Panc1 (cell line): ENCODE measurements at places on chromosomes 12 and 14. TPM values are rescaled to one million over a fixed set of nuclear protein-coding genes. Genes with fewer than 3 reads are reported as not detected.

DNA sequence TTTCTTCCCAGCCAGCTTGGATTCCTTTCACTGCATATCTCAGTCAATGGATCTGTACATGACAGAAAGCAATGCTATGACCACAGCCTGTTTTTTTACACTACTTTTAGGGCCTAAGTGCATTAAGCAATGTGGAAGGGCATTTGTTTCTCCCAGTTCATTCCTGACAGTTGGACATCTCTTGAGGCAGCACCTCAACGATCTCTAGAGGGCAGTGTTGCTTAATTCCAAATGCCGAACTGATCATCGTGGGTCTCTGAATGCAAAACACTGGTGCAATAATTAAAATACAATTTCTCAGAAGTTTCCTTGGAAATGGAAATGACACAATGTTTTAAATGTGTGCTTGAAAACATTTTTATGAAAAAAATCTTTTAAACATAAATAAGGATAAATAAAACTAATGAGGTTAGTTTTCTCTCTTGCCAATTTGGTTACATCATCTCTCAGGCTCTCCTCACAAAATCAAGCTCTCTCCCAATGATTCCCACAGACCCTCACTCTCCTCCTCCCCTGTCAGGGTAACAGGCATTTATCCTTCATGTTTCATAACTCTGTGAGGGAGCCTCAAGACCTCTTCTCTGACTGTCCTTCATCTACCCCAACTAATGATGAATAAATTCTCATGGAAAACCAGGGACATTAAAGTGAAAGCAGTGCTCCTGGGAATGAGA, 192.4 kb upstream of the SLC16A7 start:
- peak; percentile 52 for DNase-seq

DNA sequence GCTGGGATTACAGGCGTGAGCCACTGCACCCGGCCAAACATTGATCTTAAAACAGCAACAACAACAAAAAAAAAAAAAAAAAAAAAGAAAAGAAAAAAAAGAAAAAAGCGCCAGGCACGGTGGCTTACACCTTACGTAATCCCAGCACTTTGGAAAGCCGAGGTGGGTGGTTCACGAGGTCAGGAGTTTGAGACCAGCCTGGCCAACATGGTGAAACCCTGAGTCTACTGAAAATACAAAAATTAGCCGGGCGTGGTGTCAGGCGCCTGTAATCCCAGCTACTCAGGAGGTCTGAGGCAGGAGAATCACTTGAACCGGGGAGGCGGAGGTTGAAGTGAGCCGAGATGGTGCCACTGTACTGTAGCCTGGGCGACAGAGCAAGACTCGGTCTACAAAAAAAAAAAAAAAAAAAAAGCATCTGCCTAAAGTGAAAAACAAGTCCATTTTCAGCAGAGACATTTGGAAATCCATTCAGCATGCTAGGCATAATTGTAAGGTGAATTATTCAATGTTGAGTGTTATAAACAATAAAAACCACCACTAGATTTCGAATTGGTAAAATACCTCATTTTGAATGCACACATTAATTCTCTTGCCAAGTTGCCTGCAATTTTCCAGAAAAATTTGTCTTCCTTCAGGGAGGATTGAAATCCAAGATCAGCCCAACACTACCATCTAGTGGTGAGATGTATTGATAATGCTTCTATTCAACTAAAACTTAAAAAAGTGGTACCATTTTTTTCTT, 8.0 kb upstream of the CERS5 start:
- peak; percentile 53 for DNase-seq

DNA sequence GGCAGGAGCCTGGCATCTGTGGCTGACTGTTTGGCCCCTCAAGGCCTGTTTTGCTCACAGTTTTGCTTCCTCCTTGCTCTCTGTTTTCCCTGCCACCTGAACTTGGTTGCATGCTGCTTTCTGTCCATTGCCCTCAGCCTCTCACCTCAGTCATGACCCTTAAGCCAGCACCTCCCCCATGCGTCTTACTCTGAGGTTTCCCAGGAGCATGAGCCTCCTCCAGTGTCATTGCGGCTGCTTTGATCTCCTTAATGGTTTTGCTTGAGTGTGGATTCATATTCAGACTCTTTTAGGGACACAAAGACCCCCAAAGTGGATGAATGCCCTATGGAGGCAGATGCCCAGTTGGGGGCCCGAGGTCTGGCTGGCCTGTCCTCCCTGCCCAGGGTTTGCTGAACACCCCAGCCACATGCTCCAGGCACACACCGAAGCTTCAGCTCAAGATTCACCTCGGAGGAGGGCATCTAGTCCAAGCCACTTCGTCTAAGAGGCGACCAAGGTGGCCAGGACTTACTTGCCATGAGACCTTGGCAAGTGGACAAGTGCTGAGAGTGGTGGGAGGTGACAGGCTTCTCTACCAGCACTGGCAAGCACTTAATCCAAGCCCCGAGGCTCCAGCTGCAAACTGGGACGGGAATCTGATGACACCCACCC, 95.4 kb upstream of the DIO3 start:
- no peak for DNase-seq

DNA sequence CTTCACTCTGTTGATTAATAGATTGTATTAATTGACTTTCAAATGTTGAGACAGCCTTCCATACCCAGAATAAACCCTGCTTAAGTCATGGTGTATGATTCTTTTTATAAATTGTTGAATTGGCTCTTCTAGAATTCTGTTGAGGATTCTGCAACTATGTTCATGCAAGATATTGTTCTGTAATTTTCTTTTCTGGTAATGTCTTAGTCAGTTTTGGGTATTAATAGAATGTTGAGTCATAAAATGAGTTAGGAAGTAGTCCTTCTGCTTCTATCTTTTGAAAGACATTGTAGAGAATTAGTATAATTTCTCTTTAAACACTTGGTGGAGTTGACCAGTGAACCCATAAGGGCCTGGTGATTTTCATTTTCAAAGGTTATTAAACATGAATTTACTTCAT, 958.9 kb downstream of the LRFN5 start:
- no peak for DNase-seq

DNA sequence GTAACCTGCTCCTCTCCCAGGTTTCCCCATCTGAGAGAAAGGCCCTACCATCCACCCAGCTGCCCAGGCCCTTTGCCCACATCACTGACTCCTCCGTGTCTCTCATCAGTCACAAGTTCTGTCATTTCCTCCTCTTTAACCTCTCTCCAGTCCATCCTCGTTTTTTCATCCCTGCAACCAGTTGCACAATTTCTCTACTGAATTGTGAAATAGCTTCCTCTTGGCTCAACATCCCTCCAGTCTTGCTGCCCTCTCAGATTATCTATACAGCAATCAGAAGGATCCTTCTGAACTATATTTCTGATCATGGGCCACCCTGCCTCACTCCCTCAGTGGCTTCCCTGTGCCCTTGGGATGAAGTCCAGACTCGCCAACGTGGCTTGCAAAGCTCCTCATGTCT, 6.8 kb downstream of the FAM161B start:
- DNase-seq, result no peak

- no peak for DNase-seq
These were observed 101.8 kb downstream of the CMKLR1 start for GRCh38 chr12:108237272-108237671.

DNA sequence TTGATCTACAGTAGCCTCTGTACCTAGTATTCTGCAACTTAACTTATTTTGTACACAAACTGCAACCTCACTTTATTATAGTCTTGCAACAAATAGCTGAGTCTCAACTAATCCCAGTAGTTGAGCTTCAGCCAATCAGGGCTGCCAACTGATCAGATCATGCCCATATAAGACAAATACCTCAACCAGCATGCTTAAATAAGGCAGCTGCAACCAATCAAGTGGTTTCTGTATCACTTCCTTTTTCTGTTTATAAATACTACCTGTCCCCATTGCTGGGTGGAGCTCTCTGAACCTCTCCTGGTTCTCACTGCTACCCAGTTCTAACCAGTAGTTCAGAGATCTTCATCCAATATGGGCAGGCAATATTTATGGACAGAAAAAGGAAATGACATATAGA, 248.5 kb upstream of the FBXO33 start:
- DNase-seq, result no peak

- no peak for DNase-seq
These were observed 5.4 kb downstream of the IFFO1 start for GRCh38 chr12:6550294-6551062.

GRCh38 chr12:89172224-89172623, 180.1 kb downstream of the DUSP6 start:
- DNase-seq, result no peak

- no peak for DNase-seq
These were observed 35.3 kb upstream of the PAPOLA start for GRCh38 chr14:96466918-96467317.

DNA sequence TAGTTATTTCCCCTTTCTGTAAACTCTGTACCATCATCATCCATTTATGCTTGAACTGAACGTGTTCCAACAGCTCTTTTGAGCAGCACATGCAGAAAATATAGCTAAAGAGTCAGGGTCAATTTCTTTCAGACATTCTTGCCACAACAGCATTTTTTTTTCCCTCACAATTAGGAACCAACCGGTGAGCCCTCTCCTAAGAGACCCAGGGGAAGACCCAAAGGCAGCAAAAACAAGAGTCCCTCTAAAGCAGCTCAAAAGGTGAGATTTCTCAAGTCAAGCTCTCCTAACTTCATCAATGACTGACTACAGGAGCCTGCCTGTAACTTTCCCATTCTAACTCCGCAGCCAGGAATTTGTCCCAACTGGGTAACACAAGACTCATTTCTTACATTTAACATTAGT, 3.5 kb downstream of the HMGA2 start:
- no peak for DNase-seq

DNA sequence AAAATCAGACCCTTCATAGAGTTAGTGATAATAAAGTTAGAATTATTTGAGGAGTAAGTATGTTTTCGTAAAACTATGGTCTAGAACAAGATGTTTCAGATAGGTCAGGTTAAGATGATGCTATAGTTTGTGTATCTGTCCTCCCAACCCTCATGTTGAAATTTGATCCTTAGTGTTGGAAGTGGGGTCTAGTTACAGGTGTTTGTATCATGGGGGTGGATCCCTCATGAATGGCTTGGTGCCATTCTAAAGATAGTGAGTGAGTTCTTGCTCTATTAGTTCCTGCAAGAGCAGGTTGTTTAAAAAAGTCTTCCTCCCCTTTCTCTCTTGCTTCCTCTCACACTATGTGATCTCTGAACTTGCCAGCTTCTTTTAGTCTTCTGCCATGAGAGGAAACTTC, 707.3 kb upstream of the FOXG1 start:
- DNase-seq, result no peak

DNA sequence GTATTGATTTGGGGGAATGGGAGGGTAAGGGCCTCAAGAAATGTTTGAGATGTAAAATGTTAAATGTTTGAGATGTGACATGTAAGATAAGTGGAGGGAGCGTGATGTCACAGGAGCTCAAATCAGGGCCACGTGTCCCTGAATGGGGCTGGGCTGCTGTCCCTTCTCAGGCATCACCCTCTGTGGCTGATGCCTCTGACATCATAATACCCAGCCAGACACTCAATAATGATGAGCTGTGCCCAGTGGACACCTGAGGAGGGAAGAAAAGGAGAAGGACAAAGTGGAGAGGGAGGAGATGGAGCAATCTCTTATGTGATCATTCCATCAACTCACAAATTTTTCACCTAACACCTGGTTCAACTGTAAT, 120.8 kb downstream of the SAMD4A start:
- DNase-seq, result no peak

DNA sequence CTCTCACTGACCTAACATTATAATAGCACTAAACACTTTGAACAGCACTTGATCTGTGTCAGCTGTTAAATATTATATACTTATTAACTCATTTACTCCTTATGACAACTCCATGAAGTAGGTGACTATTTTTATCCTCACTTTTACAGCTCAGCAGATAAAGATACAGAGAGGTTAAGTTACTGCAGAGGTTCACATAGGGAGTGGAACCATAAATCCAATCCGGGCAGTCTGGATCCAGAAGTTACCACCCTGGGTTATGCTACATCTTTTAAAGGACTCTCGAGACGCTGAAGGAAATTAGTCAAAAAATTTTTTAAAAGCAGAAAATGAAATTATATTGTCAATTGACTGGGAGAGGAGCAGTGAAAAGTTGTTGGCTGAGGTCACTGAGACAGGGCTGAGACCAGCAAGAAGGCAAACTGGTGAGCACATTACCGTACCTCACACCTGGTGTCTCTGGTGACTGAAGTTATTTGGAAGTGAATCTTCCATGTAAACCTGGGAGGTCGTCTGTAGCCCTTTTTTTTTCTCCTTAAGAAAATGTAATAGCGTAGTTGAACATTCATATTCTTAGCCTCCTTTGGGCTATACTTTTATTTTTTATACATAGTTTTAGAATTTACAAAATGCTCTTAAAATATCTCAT, 1.2 kb upstream of the RIMKLB start:
- no peak for DNase-seq

- no peak for DNase-seq
These were observed 27.3 kb downstream of the PTPRB start for GRCh38 chr12:70609739-70610491.

Gene RFX4
- total RNA-seq, result not detected

Gene MUCL1
- not detected for total RNA-seq

Gene GALNT16
- 0.72 TPM for total RNA-seq

Gene NXPH4
- total RNA-seq, result 2.1 TPM

Gene KLRF1
- 1.1 TPM for total RNA-seq
